Stimulated activated CD8-positive, alpha-beta memory T cell treated with anti-CD3 and anti-CD28 coated beads, Interleukin-4, amount 100 ng/mL, for 24 hours (primary cell): ENCODE measurements at places on chromosomes 5 and 9.

DNA sequence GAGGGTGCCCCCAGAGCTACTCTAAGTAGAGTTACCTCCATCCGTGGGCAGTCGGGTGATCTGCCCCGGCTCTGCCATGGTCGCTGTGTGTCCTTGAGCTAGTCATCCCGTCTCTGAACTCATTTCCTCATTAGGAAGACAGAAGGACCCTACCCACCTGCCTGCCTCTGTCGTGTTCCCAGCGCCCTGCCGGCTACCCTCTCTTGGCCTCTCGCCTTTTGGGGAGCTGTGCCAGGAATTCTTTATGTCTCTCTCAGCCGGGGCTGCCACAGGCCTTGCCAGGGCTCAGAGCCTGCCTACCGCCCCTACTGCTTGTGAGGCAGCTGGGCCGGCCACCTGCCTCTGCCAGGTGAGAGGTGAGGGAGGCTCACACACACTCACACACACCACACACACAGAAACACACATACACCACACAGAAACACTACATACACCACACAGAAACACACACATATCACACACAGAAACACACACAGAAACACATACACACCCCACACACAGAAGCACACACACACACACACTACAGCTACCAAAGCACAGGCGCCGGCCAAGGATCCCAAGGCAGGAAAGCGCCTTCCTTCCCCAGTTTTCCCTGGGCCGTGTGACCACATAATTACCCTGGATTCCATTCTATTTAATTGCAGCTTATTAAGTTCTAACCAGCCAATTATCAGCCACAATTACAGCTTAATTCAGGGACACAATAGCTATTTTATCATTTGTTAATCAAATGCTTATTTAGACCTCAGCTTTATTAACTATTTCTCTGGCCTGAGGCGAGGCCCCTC, 41.7 kb downstream of the UNC5A start:
- no peak for DNase-seq

- peak; percentile 19 for DNase-seq
These were observed 82.6 kb downstream of the PBX3 start for GRCh38 chr9:125829743-125830142.

DNA sequence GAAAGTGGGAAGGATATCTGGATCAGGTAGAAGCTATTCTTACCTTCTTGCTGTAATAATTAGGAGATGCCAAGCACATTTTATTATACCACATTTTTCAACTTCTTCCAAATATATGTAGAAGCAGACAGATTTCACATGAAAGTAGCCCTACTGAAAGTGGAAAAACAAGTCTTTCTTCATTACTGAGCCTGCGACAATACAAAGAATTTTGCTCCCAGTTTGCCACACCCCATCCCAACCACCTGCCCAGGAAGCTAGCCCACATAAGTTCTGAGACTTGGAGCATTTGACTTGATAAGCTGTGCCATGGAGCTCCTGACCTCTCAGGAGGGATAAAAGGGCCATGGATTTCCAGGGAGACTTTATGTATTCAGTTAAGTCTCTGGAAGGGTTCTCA, 249.1 kb upstream of the ADCY2 start:
- no peak for DNase-seq

GRCh38 chr9:19138084-19138483, 10.8 kb upstream of the PLIN2 start:
- DNase-seq, result no peak

GRCh38 chr5:57696389-57696769, 213.8 kb upstream of the ACTBL2 start:
- no peak for DNase-seq

DNA sequence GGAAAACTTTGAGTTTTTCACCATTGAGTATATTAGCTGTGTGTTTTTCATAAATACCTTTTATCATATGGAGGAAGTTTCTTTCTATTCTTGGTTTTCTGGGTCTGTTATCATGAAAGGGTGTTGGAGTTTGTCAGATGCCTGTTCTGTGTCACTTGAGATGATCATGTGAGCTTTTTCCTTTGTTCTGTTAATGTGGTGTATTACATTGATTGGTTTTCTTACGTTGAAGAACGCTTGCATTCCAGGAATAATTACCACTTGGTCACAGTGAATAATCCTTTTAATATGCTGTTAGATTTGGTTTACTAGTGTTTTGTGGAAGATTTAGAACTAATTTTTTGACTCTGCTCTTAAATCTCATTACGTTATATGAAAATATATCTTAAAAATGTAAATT, 7.8 kb downstream of the PLEKHG4B start:
- no peak for DNase-seq

DNA sequence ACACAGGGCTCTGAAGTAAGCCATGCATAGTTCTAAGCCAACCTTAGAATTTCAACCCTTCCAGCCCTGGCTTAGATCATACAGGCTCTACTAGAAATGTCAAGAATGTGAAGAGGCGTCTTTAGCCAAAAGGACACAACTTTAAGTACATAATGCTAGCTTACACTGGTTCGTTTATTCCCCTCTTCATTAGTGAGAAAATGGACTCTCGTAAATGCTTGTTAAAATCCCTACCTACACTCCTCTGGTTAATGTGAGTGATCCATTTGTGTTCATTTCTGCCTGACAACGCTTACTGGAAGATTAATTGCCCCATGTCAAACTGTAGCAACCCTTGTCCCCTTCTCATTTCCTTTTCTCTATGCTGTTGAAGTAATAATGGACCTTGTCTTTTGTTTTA, 149.3 kb upstream of the POU5F2 start:
- no peak for DNase-seq

- no peak for DNase-seq
These were observed 21.7 kb downstream of the TCF7 start for GRCh38 chr5:134136221-134136631.

DNA sequence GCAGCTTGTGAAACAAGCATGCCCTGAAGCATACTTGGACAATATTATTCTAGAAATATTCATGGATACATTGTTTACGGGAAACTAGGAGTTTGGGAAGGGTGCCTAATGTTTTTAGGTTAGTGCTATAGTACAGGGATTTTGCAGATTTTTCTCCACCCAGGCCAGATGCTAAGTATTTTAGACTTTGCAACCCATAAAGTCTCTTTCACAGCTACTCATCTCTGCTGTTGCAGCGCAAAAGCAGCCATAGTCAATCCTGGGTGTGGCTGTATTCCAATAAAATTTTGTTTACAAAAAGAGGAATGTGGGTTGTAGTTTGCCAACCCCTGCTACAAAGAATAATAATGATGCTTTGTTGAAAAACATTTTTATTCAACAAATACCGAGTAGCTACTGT, 106.2 kb downstream of the CEMIP2 start:
- no peak for DNase-seq

DNA sequence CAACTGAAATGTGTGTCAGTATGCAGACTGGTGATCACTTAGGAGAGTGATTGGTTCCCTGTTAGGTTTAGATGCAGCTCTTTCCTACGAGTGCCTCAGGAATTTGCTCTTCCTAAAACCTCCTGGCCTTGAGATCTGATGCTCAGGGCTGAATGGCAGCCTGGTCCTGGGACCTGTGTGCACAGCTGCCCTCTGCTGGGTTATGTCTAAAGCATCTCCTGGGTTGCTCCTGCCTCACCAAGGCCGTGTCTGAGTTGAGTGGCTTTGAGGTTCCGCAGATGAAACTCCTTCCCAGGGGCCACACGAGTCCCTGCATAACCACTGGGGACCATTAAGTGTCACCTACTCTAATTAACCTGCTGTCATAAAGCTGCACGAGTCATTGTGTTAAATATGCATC, 59.5 kb downstream of the MVB12B start:
- no peak for DNase-seq

DNA sequence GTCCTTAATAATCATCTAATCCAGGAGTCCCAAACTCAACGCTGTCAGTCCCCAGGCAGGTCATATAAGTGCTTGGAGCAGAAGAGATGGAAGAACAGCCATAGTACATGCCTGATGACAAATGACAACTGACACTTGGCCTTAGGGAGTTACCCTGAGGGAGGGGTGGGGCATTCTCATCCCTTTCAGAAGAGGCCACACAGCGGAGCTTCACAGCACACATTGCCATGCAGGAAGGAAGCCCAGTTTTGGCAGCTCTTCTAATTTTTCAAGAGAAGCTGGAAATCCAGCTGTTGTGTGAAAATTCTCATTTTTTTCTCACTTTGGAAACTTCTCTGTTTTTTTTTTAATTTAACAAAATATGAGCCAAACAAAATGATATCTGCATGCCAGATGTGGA, 89.0 kb downstream of the ASTN2 start:
- no peak for DNase-seq

DNA sequence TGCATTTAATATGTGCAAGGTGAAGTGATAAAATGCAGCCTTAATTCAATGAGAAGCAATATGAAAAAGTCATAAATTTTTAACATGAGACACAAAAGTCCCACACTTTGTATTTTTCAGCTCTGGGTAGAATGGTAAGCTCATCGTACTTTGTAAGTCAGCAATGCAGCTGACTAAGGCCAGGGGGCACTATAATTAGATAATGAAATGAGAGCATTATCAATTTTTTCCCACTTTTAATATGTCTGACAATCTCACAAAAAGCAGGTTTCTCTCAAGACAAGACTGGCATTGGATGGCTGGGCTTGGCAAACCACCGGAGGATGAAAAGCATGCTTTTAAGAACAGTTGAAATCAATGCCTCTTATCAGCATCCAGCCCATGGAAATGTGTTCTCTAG, 162.8 kb downstream of the FAM174A start:
- no peak for DNase-seq

GRCh38 chr5:65695162-65695755, 26.6 kb downstream of the SGTB start:
- DNase-seq, result no peak

DNA sequence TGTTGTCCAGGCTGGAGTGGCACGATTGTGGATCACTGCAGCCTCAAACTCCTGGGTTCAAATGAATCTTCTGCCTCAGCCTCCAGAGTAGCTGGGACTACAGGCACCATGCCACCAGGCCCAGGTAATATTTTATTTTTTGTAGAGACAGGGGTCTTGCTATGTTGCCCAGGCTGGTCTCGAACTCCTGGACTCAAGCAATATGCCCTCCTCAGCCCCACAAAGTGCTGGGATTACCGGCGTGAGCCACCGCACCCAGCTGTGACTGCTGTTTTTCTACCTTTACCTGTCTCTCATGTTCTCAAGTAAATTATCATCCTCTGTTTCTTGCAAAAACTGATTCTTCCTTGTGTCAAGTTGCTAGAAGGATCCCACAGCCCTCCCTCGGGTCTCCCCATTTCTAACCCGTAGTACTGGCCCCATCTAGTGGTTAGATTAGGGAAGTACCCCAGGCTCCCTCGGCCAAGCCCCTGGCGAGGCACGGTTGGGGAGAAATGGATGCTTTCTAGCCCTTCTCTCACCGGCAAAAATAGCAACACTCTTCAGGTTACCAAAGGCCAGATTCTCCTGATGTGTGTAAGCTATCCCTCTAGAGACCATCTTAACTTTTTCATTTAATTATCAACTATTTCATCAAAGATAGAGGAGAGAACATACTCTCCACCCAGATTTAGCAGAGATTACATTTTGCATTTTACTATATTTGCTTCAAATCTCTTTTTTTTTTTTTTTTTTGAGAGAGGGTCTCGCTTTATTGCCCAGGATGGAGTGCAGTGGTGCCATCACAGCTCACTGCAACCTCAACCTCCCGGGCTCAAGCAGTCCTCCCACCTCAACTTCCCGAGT, 19.2 kb upstream of the TOR1B start:
- peak; percentile 57 for DNase-seq

- no peak for DNase-seq
These were observed 3.6 kb upstream of the IL3 start for GRCh38 chr5:132056610-132057497.

GRCh38 chr5:6535594-6535993, 86.9 kb downstream of the UBE2QL1 start:
- no peak for DNase-seq

DNA sequence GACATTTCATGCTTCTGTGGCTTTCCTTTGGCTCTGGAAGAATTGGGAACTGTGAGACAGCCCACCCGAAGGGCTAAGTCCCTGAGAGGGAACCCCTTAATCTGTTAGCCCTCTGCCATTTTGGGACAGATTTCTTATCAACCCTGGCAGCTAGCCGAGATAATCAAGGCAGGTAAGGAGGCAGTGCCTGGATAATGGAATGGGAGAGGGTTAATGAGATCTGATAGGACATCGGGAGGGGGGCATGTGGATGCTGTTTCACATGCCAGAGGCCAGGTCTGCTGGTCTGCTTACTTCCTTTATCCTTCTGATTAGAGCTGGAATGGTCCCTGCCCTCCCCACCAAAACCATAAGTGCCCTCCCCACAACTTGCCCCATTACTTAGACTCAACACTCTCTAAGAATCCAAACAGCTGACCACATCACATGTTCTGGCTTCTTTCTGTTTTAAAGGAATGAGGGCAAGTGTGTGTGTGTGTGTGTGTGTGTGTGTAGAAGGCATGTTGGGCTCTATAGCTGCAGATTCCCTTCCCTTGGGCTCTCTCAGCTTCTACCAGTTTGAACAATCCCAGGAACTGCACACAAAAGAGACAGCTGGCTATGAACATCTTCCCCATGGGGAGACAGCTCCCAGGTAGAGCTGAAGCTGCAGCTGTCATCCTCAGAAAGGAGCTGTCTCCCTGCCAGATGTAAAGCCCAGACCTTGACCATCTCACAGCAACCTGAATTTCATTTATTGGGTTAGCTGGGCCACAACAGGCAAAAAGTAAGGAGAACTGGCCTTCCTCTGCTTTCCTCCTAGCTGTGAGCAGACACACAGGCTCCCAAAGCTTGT, 221.3 kb downstream of the PIK3R1 start:
- no peak for DNase-seq

GRCh38 chr9:2790466-2790865, 53.4 kb downstream of the PUM3 start:
- DNase-seq, result no peak

GRCh38 chr5:179610109-179610902, 13.2 kb downstream of the HNRNPH1 start:
- DNase-seq, result no peak

- no peak for DNase-seq
These were observed 2.2 kb downstream of the PRDM12 start for GRCh38 chr9:130666393-130667119.

DNA sequence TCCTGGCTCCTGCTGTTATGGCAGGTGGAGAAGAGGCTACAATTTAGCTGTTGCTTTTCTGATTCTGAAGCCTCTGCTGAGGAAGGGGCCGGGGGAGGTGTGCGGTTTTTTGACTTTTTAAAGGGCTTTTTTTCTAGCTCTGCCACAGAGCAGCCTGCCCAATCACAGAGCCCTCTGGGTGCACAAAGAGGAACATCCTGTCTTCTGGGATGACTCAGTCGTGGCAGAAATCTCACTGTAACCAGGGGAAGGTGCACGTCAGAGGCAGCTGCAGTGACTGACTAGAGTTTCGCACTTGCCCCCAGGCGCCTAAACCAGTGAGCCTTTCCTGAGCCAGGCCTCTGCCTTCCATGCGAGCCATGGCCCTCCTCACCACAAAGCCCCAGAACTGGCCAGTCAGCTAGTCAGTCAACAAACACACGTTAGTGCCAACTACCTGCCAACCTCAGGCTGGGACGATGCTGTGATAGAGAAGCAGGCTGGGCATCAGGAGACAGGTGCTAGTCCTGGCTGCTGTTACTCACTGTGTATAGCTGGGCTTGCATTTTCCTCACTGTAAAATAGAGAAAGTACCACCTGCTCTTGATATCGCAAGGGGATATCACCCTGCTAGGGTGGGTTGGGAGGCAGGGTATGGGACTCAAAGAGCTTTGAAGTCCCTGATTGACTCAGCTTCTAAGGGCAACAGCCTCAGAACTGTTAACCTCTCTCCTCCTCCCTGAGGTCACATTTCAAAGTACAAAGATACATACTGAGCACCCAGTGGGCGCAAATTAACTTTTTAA, 2.2 kb downstream of the AKNA start:
- peak; percentile 76 for DNase-seq

GRCh38 chr9:13778631-13779030, 499.1 kb upstream of the MPDZ start:
- no peak for DNase-seq
